Stimulated activated CD4-positive, alpha-beta T cell treated with anti-CD3 and anti-CD28 coated beads, Interleukin-1b, Interleukin-23, amount 100 ng/mL, for 4 hours (primary cell): ENCODE measurements at places on chromosomes 13 and 19.

DNA sequence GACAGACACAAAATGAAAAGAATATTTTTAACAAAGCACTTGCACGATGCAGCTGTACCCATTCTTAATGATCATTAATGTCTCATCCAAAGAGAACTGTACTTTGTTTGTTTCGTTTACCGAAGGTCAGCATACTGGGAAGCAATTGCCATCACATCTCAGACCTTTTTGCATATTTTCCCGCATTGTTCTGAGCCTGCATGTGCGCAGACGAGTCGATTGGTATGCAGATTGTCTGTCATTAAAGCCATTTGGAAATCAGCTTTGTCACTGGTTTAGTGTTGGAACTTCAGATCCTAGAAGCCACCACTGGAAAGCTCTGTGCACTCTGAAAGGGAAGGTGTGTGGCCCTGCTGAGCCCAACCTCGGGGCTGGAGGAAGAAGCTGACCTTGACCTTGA, 15.6 kb downstream of the SPACA7 start:
- DNase-seq = no peak

DNA sequence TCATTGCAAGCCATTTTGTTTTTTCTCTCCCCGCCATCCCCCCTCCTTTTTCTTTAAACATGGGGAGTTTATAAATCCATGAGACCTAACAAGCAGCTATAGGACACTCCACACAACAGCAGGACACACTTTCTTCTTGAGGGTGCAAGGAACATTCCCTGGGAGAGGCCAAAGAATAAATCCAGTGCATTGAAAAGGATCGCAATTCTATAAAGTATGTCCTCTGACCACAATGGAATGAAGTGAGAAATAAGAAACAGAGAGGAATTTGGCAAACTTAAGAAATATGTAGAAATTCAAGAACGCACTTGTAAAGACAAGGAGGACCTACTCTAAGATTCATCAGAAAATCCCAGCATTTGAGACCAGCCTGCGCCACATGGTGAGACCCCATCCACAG, 11.9 kb downstream of the KLF2 start:
- DNase-seq = no peak

GRCh38 chr19:38247734-38248268, 8.4 kb downstream of the PPP1R14A start:
- no peak for DNase-seq

GRCh38 chr13:96238241-96238640, 148.3 kb downstream of the HS6ST3 start:
- no peak for DNase-seq
